ENCODE measurements at places on chromosomes 16 and 17. TPM values are rescaled to one million over a fixed set of nuclear protein-coding genes. Genes with fewer than 3 reads are reported as not detected.
A peak's percentile ranks its signal among the peaks of the same experiment; 100 is the strongest.

- H3K27me3 ChIP-seq = no peaks in the 10 kb centered on the region
- no peaks in the 10 kb centered on the region for H3K36me3 ChIP-seq
- no peak overlapping the region for H3K4me3 ChIP-seq
Observed at GRCh38 chr16:22634954-22635353, 124.3 kb downstream of the NPIPB5 start.

DNA sequence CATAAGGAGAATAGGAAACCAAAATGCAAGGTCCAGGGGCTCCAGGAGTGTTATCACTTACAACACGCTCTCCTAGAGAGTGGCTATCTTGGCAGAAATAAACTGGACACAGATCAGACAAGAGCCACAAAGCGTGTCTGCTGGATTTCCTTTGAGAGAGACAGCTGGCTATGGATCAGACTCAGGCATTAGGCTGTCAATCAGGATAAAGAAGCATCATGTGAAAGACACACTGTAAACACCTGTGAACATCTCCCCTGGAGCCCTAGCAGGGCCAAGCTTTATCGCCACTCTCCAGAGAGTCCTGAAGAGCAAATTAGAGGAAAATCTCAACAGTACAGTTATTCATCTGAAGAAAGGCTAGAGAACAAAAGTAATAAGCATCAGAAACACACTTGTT is 26.0 kb downstream of the SYCE1L start:
- no peak overlapping the region for H3K27ac ChIP-seq
- no peak for DNase-seq
- H3K36me3 ChIP-seq = no peaks in the 10 kb centered on the region

GRCh38 chr17:81513372-81513752 is 763 bp upstream of the ACTG1 start:
- peaks cover 19% of the 10 kb centered on the region for H3K36me3 ChIP-seq
- DNase-seq = peak; percentile 53
- H3K4me1 ChIP-seq = peaks cover 12% of the 10 kb centered on the region
- no peaks in the 10 kb centered on the region for H3K27me3 ChIP-seq

DNA sequence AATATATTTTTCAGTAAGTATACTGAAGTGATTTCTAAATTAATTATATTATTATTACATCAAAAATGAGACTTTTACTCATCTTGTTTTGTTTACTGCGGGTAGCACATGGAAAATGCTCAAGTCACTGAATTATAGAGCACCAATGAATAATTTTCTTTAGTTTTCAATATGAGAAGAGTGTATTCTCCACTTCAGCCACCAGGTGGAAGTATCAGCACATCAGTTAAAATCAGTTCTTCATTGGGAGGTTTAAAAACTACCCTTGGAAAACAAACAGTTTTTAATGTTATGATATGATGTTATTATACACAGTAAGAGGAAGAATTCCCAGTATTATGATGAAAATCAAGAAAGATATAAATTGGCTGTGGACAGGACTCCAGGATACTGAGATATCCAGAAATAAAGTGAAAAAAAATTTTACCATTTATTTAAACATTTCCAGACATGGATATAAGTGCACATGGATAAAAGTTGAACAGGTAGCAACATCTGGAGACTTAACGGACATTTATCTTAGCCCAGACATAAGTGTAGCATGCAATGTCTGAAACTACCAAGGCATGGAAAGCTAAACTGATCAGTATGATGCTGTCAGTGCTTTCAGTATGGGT is 467.3 kb downstream of the KCNJ2 start:
- no peaks in the 10 kb centered on the region for H3K27me3 ChIP-seq
- H3K4me3 ChIP-seq = no peak overlapping the region
- no peaks in the 10 kb centered on the region for H3K4me1 ChIP-seq
- no peak overlapping the region for H3K27ac ChIP-seq

Gene CCL18
- polyA plus RNA-seq = not detected

DNA sequence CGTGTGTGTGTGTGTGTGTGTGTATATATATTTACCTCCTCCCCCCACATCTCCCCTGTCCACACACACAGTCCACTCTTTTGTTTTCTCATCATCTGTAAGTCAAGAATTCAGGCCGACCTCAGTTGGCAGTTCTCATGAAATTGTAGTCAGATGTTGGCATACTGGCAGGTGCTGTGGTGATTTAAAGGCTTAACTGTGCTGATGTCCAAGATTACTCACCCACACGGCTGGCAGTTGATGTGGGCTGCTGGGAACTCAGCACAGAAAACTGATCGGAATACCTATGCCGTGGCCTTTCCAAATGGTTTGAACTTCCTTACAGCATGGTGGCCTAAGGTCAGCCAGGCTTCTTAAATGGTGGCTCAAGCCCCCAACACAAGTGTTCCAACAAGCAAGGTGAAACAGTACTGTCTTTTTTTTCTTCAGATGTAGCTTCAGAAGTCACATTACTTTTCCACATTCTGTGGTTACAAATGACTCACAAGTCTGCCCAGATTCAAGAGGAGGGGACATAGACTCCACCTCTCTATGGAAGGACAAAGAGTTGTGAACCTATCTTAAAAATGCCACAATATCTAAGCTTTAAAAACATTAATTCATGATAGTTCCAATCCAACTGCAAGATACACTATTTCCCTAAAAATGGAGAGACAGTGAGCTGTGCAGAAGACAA is 198.5 kb upstream of the HS3ST4 start:
- no peaks in the 10 kb centered on the region for H3K36me3 ChIP-seq
- no peaks in the 10 kb centered on the region for H3K27me3 ChIP-seq
- H3K4me3 ChIP-seq = no peak overlapping the region
- no peak overlapping the region for H3K27ac ChIP-seq
- no peaks in the 10 kb centered on the region for H3K4me1 ChIP-seq
- DNase-seq = no peak
